ENCODE measurements at places on chromosomes 7 and 10.

- DNase-seq, result no peak
Measured at GRCh38 chr10:4243651-4244050, 458.6 kb upstream of the KLF6 start.

- no peak for DNase-seq
Measured at GRCh38 chr7:112962815-112963214, 123.8 kb downstream of the GPR85 start.

DNA sequence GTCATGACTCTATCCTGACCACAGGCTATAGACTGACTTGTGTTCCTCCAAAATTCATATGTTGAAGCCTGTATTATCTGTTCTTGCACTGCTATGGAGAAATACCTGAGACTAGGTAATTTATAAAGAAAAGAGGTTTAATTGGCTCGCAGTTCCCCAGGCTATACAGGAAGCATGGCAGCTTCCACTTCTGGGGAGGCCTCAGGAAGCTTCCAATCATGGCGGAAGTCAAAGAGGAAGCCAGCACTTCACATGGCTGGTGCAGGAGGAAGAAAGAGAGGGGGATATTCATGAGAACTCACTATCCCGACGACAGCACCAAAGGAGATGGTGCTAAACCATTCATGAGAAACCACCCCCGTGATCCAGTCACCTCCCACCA lies 84.3 kb upstream of the KDM7A start:
- DNase-seq, result no peak

DNA sequence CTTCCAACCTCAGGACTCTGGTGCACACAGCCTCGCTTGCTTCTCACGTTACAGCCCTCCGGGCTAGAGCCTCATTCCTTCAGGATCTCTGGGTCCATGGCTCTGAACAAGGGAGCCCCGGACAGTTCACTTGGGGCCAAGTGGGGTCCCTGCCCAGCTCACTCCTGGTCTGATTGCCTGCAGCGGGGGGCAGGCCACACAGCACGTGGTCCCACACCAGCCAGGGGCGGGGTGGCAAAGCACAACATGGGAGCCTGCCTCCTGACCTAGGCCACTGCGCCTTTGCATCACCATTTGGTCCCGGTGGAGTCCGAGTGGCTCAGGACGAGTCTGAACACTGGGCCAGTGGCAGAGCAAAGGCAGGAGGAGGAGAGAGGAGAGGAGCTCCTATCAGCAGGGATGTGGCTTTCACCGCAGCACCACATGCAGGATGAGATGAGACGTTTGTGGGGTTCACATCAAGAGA lies 13.4 kb upstream of the CRYGN start:
- DNase-seq, result no peak

DNA sequence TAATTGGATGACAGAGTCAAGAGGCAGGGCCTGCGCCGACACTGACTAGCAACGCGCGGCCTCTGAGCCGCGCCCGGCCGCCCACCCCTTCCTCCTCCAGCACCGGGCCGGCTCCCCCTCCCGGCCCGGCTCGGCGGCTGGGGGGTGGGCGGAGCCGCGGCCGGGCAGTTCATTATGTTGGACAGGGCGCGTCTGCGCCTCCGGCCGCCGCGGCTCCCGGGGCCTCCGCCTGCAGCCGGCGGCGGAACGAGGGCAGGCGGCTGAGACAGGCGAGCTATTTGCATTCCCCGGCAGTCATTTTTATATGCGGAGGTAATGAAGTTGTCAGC lies 106.7 kb downstream of the SNX10 start:
- peak; percentile 13 for DNase-seq

DNA sequence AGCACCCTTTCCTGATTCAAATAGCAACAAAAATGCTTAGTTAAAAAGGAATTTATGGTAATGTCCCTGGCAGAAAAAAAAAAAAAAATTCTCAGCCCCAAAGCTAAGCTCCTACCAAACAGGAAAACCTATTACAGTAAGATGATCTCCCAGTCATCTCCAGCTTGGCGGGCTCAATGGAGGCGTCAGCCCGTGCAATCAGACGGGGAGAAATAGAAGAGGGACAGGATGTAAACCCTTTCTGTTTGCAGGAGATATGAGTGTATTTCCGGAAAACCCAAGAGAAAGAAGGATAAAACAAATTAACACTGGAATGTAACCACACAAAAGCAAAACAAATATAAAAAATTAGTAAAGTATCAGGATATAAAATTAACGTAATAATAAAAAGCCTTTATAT lies 242.8 kb downstream of the TCERG1L start:
- no peak for DNase-seq

DNA sequence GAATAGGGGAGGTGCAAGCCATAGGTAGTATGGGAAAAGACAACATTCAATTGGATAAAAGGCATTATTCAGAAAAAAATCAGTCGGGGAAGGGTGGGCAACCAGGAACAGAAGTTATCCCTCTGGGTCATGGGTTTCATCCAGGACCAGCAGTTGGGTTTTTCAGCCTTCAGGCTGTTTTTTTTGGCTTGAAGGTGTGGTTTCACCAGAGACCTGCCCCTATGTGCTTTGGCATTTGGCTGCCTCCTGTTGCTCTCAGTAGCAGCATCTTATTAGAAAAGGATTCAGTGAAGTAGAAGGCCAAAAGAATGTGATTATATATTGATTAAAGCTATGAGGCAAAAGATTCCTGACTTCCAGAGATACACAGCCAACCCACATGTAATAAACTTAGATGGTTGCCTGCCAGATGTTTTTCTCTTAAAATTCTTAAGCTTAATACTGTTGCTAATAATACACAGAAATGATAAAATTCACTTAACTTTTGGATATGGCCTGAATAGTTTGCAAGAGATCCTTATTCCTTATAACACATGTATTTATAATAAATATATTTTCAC lies 251.7 kb upstream of the CSTF2T start:
- no peak for DNase-seq

GRCh38 chr7:149823191-149823630 lies 15.0 kb upstream of the ZNF862 start:
- no peak for DNase-seq

DNA sequence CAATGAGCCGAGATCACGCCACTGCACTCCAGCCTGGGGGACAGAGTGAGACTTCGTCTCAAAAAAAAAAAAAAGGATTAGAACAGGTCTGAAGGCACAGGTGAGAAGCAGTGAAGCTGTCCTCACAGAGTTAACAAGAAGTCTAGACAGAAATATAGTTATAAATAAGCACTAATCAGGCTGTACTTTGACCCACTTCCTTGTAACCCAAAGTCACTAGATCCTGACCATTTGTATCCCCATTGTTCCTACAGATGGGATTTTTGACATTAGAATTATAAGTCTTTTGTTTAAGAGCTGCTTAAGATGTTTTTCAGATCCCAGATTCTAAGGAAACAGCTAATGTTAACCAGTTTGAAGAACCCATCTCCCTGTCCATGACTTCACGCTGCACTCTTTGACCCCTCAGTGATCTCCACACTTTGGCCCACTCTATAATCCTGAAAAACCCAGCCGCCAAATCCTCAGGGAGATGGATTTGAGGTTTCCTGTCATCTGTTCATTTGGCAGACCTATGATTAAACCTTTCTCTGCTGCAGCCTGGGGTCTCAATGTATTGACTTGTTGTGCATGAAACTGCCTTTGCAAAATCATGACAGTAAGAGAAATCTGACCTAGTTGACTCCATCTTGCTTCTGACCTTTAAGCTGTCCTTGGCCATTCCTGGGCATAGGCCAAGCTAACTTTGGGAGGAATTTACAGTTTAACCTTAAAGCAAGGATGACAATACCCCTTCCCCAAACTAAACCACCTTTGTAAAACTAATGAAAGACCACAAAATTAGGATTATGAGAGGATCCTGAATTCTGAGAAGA lies 11.4 kb downstream of the SSMEM1 start:
- no peak for DNase-seq

DNA sequence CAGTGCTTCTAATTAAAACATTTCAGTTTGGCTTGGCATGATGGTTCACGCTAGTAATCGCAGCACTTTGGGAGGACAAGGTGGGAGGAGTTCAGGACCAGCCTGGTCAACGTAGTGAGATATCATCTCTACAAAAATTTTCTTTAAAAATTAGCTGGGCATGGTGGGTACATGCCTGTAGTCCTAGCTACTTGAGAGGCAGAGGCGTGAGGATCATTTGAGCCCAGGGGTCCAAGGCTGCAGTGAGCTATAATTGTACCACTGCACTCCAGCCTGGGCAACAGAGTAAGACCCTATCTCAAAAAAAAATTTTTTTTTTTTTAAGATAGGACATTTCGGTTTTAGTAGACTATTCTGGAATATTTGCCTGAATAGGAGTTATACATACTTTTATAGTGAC lies 12.4 kb downstream of the HBP1 start:
- no peak for DNase-seq

- no peak for DNase-seq
Measured at GRCh38 chr7:63112764-63113712, 885.6 kb upstream of the ZNF722 start.

DNA sequence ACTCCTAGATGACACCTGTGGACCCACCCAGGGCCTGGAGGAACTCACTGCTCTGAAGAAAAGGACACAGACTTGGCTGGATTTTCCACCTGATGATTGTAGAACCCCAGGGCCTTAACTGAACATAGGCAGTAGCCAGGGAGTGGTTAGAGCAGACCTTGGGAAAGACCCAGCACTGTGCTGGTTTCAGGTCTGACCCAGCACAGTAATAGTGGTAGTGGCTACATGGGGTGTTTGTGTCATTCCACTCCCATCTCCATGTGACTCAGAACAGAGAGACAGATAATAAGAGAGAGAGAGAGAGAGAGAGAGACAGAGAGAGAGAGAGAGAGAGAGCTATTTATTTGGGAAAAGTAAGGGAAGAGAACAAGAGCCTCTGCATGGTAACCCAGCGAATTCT lies 239.1 kb upstream of the MEOX2 start:
- no peak for DNase-seq

DNA sequence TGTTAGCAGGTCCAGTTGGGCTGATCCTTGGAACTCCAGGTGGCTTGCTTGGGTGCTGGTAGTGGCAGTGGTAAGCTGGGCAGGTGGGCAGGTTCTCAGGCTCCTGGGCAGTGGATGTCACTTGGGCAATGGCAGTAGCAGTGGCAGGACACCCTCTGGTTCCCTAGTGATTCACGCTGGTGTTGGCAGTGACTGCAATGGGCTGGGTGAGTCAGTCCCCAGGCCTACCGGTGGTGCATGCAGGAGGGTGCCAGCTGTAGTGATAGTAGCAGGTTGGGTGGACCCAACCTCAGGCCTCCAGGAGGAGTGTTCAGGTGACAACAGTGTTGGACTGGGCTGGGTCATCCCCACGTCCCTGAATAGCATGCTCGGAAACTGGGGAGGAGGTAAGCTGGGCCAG lies 189.2 kb downstream of the ZEB1 start:
- no peak for DNase-seq
